A549 treated with GW870086 at 1 μM for 4 hours (cell line): ENCODE measurements at places on chromosomes 4 and X. TPM values are rescaled to one million over a fixed set of nuclear protein-coding genes. Genes with fewer than 3 reads are reported as not detected.

KLB gene
- 0.08 to 0.15 TPM (median 0.11 TPM) in 5 replicates for total RNA-seq

TBC1D9 gene
- total RNA-seq = 4.7 to 7.3 TPM (median 6.7 TPM) in 5 replicates

FRAS1 gene
- 1.7 to 3.3 TPM (median 2.6 TPM) in 5 replicates for total RNA-seq

POLN gene
- 0.37 to 0.92 TPM (median 0.70 TPM) in 5 replicates for total RNA-seq

LRCH2 gene
- 0.02 to 0.05 TPM (median 0.03 TPM) in 4 of 5 replicates, not detected in the other for total RNA-seq

NDNF gene
- total RNA-seq = not detected in 5 replicates

ZNF732 gene
- not detected in 5 replicates for total RNA-seq

CLDN22 gene
- total RNA-seq = not detected in 5 replicates

SOWAHD gene
- 0.08 to 0.24 TPM in 2 of 5 replicates, not detected in the others for total RNA-seq

ZFP92 gene
- total RNA-seq = 0.42 to 0.59 TPM (median 0.57 TPM) in 5 replicates

ADH6 gene
- total RNA-seq = 0.05 to 0.07 TPM in 2 of 5 replicates, not detected in the others

TLL1 gene
- total RNA-seq = 0.14 to 0.51 TPM (median 0.21 TPM) in 5 replicates

COPS4 gene
- 23.2 to 40.3 TPM (median 26.0 TPM) in 5 replicates for total RNA-seq

FABP2 gene
- not detected in 5 replicates for total RNA-seq

ALPK1 gene
- 1.3 to 2.6 TPM (median 1.7 TPM) in 5 replicates for total RNA-seq

TNMD gene
- not detected in 5 replicates for total RNA-seq

ABCB7 gene
- total RNA-seq = 14.7 to 16.0 TPM (median 15.3 TPM) in 5 replicates

CXCL8 gene
- 6.7 to 11.2 TPM (median 8.1 TPM) in 5 replicates for total RNA-seq

CT45A10 gene
- total RNA-seq = 0.41 to 1.1 TPM in 2 of 5 replicates, not detected in the others

OTC gene
- not detected in 5 replicates for total RNA-seq

BANK1 gene
- total RNA-seq = 0.94 to 1.3 TPM (median 1.1 TPM) in 5 replicates

CXCL1 gene
- 8.2 to 9.5 TPM (median 9.2 TPM) in 5 replicates for total RNA-seq

PRSS48 gene
- total RNA-seq = not detected in 5 replicates

MAGEA2B gene
- not detected in 5 replicates for total RNA-seq

KCND1 gene
- 0.72 to 1.2 TPM (median 1.1 TPM) in 5 replicates for total RNA-seq

ACOX3 gene
- 7.1 to 10.6 TPM (median 9.2 TPM) in 5 replicates for total RNA-seq

UTP14A gene
- 43.0 to 50.0 TPM (median 44.2 TPM) in 5 replicates for total RNA-seq

SSX2B gene
- not detected in 5 replicates for total RNA-seq

FHIP1A gene
- total RNA-seq = 0.08 to 0.42 TPM (median 0.16 TPM) in 5 replicates

SH3D19 gene
- 21.4 to 26.0 TPM (median 24.4 TPM) in 5 replicates for total RNA-seq

TCEAL3 gene
- total RNA-seq = 14.8 to 21.6 TPM (median 17.5 TPM) in 5 replicates

SEL1L3 gene
- 23.9 to 26.0 TPM (median 24.9 TPM) in 5 replicates for total RNA-seq

GAGE12H gene
- not detected in 5 replicates for total RNA-seq

SUPT20HL1 gene
- not detected in 5 replicates for total RNA-seq

AADAT gene
- 7.0 to 9.7 TPM (median 8.6 TPM) in 5 replicates for total RNA-seq

PAGE2 gene
- total RNA-seq = not detected in 5 replicates

RTL9 gene
- 0.06 to 0.13 TPM (median 0.09 TPM) in 5 replicates for total RNA-seq

RHOXF2B gene
- total RNA-seq = not detected in 5 replicates

F8 gene
- 4.0 to 4.9 TPM (median 4.3 TPM) in 5 replicates for total RNA-seq

GNRHR gene
- total RNA-seq = not detected in 5 replicates

GSX2 gene
- not detected in 5 replicates for total RNA-seq

TBX22 gene
- total RNA-seq = not detected in 5 replicates

ARHGEF9 gene
- 4.3 to 6.9 TPM (median 5.1 TPM) in 5 replicates for total RNA-seq

SATL1 gene
- not detected in 5 replicates for total RNA-seq

HS3ST1 gene
- total RNA-seq = 0.57 to 1.2 TPM (median 0.90 TPM) in 5 replicates

CPXCR1 gene
- total RNA-seq = not detected in 5 replicates

STOX2 gene
- 2.4 to 4.1 TPM (median 3.0 TPM) in 5 replicates for total RNA-seq

MAGEA2 gene
- total RNA-seq = 0.16 to 0.24 TPM in 2 of 5 replicates, not detected in the others

USP17L27 gene
- not detected in 5 replicates for total RNA-seq

SPANXA2 gene
- 0.28 to 0.40 TPM in 2 of 5 replicates, not detected in the others for total RNA-seq

DMP1 gene
- total RNA-seq = 0.05 TPM in 1 of 5 replicates, not detected in the others

MTM1 gene
- 4.6 to 7.6 TPM (median 6.8 TPM) in 5 replicates for total RNA-seq
